Gastroesophageal sphincter (tissue), 4 donors: ENCODE measurements at places on chromosomes 2 and 18. TPM values are rescaled to one million over a fixed set of nuclear protein-coding genes. Genes with fewer than 3 reads are reported as not detected.

The KCNG2 gene
- total RNA-seq = not detected

DNA sequence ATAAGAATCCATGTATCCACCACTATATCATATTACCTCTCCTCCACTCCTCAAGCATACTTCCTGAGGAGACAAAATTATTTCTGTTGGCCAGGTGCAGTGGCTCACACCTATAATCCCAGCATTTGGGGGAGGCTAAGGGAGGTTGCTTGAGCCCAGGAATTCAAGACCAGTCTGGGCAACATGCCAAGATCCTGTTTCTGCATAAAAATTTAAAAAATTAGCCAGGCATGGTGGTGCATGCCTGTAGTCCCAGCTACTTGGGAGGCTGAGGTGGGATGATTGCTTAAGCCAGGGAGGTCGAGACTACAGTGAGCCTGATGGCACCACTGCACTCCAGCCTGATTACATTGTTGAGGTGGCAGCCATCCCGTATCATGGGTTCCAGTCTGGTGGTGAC, 9.2 kb downstream of the INHA start:
- no peak for ATAC-seq

The CCDC148 gene
- total RNA-seq = 1.3 TPM

GRCh38 chr2:11073776-11074175, 81.5 kb upstream of the SLC66A3 start:
- ATAC-seq = no peak

DNA sequence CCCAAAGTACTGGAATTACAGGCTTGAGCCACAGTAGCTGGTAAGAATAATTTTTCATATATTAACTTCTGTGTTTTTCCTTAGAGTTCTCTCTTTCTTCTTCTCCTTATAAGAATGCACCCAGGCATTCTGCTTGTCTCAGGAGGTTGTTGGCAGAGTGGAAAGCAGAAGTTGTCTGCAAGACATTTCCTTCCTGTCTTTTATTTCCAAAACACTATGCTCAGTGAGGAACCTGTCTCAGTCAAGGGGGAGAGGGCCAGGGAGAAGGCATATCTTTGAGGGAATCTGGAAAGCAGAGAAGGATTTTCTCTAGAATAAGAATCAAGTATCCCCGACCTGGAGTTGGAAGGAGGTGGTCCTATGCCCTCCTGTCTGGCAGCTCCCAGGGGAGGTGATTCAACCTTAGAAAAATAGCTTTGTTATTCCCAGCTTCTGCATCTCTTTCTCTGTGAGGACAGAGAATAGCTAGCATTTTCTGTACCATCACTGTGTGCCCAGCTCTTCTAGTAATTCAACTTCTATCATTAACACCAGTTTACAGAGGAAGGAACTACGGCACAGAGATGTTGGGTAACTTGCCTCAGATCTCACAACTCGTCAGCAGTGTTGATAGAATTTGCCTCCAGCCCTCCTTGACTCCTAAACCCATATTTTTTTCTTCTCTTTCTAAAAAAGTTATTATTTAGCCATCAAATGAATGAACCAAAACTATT, 3.8 kb upstream of the LPIN2 start:
- no peak for ATAC-seq

The GPR45 gene
- total RNA-seq = not detected

- no peak for ATAC-seq
Measured at GRCh38 chr2:19651466-19651865, 250.3 kb downstream of the TTC32 start.

The TGIF1 gene
- total RNA-seq = 95.8 TPM

- ATAC-seq = peak; percentile 60
Measured at GRCh38 chr2:164917296-164917903, 37.9 kb downstream of the SLC38A11 start.

The ARPC2 gene
- 275 TPM for total RNA-seq

DNA sequence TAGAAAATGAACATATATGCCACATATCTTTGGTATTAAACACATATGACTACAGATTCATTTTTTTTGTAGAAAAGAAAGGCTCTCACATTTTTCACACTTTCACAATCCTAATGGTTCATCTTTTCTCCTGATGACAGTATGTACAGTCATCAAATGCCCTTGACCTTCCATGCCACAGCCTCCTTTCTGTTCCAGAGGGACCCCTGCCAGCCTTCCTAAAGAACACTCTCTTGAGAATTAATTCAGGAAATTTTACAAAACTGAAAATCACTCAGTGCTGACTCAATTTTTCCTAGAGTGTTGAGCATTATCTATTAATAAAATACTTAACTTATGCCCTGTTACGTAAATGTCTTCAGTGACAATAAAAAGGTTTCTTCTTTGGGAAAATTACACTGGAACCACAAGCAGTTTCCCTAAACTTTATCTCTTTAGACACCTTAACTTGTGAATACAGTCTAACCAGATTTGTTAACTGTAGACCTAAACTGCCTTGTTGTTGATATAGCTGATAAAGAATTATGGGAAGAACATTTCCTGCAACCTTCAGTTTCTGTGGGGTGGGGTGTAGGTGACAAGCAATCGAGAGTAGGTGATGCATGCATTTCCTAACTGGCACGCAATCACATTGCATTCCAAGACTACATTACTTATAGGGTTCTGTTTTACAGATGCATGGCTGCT, 15.3 kb upstream of the ACOXL start:
- no peak for ATAC-seq

The ZNF513 gene
- 9.0 TPM for total RNA-seq

- ATAC-seq = no peak
Measured at GRCh38 chr2:39851651-39852110, 72.6 kb upstream of the THUMPD2 start.

DNA sequence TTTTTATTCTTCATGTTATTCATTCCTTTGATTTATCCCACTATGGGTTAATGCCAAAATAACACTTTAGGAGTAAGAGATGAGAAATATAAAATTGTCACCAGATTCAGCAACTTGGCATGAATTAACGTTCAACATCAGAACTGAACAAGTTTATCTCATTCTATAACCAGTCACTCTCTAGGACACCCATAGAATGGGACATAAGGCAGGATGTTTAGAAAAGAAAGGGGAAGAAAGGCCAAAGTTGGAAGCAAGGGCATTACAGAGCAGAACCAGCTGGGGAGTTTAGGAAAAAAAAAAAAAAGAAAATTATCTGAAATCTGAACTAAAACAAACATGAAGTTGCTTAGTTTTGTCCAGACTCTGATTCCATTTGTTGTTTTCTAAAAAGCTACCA, 211.0 kb downstream of the PMAIP1 start:
- ATAC-seq = no peak

- ATAC-seq = no peak
Measured at GRCh38 chr2:14554849-14555545, 77.5 kb upstream of the LRATD1 start.

The IWS1 gene
- total RNA-seq = 37.3 TPM

- ATAC-seq = no peak
Measured at GRCh38 chr2:43313642-43314017, 87.2 kb upstream of the ZFP36L2 start.

DNA sequence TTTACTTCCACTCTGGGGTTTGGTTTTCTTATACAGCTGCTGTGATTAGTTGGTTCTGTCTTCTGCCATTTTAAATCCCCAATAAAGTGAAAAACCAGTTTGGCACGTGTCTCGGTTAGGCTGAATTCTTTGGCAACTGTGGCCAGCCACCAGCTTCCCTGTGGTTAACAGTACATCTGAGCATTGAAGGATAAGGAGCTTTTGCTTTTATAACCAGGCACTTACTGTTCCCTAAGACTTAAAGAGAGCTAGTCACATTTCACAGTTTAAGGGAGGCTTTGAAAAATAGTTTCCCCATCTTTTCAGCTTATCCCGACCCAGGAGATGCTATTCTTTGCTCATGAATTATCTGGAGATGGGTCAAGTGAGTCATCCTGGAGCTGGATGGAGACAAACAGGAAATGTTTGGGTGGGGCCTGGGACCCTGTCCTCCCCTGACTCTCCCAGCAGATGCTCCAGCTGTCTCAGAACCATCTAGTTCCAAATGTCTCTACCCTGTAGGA, 57.3 kb upstream of the EML6 start:
- ATAC-seq = peak; percentile 87

DNA sequence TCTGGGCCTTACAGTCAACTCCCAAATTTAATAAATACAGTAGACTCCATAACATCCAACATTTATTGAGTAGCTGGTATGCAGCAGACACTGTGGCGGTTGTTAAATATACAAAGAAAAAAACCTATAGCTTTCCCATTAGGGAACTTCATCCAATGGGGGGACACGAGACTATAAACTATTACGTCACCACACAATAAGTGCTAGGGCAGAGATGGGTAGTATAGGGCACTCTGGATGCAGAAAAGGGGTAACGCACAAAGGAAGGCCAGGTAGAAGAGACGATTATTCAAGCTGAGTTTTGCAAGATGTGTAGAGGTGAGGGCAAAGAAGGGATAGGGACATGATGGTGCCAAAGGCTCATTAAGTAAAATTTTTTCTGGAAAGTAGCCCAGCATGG, 10.8 kb downstream of the CHN1 start:
- ATAC-seq = no peak

The LYG2 gene
- total RNA-seq = not detected

DNA sequence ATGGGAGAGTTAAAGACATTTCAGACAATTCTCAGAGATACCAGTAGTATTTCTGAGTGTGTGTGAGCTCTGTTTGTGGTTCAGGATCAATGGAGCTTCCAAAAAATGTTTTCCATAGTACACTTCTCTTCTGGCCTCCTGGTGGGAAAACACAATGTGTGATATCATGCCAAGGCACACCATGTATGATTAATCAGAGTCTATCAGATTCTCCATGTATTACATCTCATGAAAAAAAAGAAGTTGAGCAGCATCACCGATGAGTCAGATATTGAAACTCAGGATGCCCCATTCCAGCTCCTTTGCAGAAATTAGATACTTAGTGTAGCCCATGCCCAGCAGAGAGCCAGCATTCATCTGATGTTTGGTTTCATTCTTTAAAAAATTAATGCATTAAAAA, 620.3 kb upstream of the POU3F3 start:
- ATAC-seq = no peak

- ATAC-seq = no peak
Measured at GRCh38 chr18:58578835-58579560, 49.9 kb downstream of the ALPK2 start.

DNA sequence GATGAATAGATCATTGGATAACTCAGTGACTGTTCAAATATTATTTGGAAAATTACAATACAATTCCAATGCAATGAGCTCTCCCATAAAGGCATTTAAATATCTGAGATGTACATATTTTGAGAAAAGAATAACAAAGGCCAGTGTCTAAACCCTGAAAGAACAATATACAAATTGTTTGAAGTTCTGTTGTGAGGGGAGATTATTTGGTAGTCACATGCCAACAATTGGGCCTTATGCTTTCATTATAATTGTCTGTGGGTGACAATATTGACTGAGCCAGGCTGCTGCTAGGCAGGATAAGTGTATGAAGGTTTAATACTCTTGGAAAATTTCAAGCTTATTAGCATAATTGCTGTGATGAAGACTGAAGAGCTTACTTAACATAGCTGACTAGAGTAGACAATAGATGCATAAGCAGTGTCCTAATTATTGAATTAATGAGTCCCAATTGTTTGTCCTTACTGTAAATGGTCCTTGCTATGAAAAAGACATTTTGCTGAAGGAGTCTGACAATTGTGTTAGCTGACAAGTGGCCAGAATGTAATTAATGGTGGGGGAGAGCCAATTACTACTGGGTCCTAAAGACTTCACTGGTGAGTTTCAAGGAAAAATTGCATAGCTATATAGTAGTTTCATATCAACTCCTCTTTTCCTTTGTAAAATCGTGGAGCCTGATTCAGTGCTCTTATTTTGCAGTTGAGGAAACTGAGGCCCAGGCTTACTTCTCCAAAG, 5.0 kb upstream of the SMAD2 start:
- ATAC-seq = no peak

GRCh38 chr18:34999756-35000289, 41.4 kb upstream of the MAPRE2 start:
- no peak for ATAC-seq

- no peak for ATAC-seq
Measured at GRCh38 chr2:152349416-152349815, 14.4 kb downstream of the FMNL2 start.

DNA sequence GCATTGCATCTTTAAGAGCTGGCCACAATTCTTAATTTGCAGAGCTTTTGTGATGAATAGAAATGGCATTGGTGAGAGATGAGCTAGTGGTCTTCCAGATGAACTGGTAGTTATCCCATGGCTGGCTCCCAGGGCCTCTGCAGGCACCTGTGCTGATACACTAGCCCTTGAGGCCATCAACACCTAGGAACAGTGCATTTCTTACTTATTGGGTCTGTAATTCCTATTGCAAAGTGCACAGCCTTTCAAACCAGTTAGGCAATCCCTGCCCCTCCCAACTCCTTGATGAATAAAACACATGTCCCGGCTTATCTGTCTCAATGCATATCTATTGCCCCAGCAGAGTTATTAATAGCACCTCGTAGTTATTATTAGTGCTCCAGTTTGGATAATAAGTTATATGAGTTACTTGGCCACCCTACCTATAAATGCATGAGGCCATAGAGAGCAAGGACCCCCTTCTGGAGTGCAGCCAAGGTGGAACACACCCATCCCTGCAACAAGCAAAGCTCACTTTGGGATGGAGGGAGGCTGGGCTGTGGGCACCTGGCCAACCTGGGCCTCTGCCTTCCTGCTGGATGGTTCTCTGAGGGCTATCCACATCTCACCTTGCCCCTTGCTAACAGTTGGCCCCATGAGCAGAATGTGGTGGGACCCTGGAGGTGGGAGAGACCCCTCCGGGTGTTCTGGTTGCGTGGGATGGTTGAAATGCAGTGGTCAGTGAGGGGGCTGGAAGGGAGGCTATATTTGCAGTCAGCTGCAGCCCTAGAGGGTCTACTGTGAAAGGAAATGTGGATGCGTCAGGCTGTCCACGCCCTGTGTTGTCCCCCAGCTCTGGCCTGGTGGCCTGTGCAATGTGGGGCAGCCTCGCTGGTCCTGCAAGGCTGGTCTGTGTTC, 455.9 kb upstream of the HS6ST1 start:
- ATAC-seq = no peak

GRCh38 chr2:191489177-191489576, 188.8 kb upstream of the NABP1 start:
- no peak for ATAC-seq

The SPATA3 gene
- not detected for total RNA-seq

- ATAC-seq = no peak
Measured at GRCh38 chr2:187528042-187528441, 26.2 kb downstream of the TFPI start.

The STEAP3 gene
- total RNA-seq = 2.0 TPM
